ENCODE measurements at places on chromosomes 16 and 17.
A peak's percentile ranks its signal among the peaks of the same experiment; 100 is the strongest.

- DNase-seq, result no peak
These were observed 99.3 kb downstream of the NLK start for GRCh38 chr17:28141773-28142172.

DNA sequence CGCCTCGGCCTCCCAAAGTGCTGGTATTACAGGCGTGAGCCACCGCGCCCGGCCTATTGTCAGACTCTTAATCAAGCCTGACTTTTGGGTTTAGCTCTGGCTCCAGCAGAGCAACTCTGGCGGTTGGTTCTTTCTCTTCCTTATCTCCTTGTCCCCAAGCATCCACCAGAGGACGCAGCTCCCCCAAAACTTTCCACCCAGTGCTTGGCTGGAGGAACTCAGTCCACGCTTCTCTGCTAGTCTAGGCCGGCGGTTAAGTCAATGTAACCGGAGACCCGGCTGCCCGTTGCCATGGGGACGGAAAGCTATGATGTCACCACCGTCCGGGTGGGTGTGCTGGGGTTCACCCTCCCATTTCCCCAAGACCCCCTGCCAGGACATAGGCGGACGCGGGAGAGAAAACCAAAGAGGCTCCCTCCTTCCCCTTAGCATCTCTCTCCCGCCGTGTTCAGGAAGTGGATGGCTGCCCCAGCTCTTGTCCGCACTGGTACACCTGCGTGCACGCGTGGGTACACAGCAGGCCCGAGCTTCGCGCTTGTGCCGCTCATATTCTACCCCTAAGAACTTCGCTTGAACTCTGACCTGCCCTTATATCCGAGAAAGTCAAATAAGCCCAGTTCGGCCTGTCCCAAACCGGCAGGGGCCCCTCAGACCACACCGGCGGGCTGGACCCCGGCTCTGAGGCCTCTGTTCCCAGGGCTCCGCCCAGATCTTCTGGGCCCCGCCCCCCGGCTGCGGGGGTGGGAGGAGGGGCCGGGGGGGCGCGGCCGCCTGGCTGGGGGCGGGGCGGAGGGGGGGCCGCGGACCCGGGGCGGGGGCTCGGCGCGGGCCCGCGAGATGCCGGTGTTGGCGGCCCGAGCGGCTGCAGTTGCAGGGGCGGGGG lies at the start of gene RND2:
RND2 (plus strand) TSS at position 825 of the 883 bp plus-strand sequence. CDS start 117 bp downstream, outside the sequence.
- peak; percentile 90 for DNase-seq

GRCh38 chr16:66383551-66383950 lies 17.1 kb downstream of the CDH5 start:
- DNase-seq, result no peak

DNA sequence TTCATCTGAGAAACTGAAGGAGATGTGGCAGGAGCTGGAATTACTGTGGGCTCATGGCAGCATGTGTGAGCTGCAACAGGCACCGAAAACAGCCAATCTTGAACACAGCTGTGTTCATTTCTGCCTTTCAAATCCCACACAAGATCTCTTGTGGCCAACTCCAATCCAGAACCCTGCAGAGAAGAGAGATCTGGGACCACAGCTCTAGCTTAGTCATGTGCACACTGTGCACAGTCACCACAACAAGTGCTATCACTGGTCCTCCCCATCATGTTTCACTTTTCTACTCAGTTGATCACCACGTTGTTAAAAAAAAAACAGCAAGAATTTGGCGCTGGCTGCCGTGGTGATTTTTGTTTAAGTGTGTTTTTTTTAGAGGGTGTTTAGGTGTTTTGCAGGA lies 254.5 kb upstream of the ELAC2 start:
- DNase-seq, result no peak

GRCh38 chr17:27157898-27158297 lies 136.0 kb upstream of the WSB1 start:
- no peak for DNase-seq

DNA sequence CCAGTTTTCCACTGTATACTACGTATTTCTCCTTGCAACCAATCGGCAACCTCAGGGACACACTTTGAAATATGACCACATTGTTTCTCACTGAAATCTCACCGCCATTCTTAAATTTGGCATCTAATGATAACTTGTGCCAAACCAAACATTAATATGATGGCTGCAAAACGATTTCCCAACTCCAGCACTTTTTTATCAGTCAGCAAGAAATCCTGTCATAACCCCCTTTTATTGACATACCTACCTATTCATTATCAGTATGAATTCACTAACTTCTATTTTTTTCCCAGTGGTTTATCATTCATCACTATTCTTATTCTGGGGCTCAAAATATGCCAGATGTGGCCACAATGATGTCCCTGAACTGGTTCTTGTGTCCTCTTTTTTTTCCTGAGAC lies 15.8 kb downstream of the MBTD1 start:
- no peak for DNase-seq

GRCh38 chr16:85350973-85351372 lies 238.7 kb upstream of the CIBAR2 start:
- peak; percentile 97 for DNase-seq

DNA sequence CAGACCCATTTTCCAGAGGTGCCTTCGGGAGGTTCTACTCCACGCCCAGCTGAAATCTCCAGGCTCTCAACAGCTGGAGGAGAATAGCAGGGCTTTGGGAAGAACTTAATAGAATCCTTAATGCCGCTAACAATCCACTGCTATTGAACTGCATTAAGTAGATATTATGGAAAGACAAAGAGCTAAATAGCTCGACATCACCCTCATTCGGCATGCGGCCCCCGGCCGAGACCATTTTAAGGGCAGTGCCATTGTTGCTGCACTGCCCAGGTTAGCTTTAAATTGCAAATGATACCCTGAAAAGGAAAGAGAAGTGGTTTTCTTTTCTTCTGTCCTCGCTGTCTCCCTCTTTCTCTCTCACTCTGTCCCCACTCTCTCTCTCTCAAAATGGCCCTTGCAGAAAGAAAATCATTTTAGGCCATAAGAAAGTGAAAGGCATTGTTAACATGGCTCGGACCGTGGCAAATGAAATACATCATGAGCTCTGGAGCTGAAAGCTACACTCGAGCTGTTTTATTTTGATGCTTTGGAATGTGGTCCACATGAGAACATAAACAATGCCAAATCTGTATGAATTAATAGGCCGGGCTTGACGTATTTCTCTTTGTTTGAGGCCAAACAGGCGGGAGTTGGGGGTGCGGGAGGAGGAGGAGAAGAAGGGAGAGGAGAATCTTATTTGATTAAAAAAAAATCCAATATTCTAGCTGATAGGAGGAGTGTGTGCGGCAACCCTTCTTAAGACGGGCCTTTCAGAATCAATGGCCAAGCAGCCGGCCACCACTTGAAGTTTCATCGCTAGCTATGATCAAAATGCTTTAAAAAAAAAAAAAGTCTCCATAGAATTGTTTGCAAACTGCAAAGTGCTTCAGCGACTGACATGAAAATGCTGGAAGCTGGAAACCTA lies 298.8 kb upstream of the IRX3 start:
- DNase-seq, result no peak

DNA sequence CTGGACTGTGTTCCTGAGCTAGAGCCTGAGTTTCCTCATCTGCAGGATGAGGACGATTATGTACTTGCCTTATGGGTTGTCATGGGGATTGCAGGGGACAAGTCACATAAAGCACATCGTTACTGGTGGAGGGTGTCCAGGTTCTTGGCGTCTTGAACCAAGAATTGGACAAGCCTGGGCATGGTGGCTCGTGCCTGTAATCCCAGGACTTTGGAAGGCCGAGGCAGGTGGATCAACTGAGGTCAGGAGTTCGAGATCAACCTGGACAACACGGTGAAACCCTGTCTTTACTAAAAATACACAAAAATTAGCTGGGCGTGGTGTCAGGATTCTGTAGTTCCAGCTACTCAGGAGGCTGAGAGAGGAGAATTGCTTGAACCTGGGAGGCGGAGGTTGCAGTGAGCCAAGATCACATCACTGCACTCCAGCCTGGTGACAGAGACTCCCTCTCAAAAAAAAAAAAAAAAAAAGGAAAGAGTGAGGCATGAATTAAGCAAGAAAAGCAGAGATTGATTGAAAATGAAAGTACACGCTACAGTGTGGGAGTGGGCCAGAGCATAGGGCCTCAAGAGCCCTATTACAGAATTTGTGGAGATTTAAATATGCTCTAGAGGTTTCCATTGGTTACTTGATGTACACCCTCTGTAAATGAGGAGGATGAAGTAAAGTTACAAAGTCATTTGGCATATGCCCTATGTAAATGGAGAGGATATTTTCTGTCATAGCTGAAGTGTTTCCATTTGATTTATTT lies 30.7 kb downstream of the ADGRG5 start:
- DNase-seq, result no peak

- no peak for DNase-seq
These were observed 391.2 kb downstream of the MAF start for GRCh38 chr16:79209308-79209707.

- DNase-seq, result no peak
These were observed 467 bp upstream of the GDE1 start for GRCh38 chr16:19522397-19522732.

- no peak for DNase-seq
These were observed 42.5 kb downstream of the TMEM114 start for GRCh38 chr16:8547762-8548161.

GRCh38 chr16:10188236-10188635 lies 6.0 kb upstream of the GRIN2A start:
- no peak for DNase-seq

- no peak for DNase-seq
These were observed 7.2 kb downstream of the VPS4A start for GRCh38 chr16:69318177-69318910.

DNA sequence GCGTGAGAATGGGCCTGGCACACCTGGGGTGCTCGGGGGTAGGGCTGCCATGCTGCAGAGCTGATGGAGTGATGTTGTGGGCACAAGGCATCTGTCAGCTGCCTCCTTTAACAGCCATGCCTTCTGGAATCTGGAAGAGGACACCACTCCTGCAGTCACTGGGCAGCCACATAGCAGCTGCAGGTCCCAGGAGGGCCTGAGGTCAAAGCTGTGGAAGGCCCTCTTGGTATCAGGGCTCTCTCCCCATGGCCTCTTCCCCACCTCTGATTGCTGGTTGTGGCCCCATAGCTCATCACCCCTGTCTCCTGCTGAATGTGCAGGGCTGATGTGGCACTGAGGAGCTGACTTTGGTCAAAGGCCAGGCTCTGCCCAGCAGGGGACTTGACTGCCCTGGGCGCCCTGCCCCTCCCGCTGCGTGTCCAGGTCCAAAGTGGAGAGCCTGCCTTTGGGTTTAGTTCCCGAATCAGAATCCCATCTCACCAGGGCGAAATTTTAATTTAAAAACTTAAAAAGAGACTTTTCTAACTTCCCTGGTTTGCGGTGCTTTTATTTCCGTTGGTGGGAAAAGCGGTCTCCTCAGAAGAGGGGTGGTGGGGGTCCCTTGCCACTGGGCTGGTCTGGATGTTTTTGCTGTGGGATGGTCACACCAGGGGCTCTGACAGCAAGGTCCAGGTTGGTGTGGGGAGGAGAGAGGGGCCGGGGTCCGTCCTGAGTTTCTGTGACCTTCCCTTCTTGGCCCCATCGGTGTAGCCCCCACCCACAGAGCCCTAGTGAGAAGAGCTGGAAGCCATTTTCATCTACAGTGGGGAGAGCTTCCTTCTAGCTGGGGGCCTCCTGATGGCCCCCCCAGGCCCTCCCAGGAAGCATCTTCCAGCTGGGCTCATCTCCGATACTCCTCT lies 5.9 kb downstream of the UBALD2 start:
- no peak for DNase-seq

DNA sequence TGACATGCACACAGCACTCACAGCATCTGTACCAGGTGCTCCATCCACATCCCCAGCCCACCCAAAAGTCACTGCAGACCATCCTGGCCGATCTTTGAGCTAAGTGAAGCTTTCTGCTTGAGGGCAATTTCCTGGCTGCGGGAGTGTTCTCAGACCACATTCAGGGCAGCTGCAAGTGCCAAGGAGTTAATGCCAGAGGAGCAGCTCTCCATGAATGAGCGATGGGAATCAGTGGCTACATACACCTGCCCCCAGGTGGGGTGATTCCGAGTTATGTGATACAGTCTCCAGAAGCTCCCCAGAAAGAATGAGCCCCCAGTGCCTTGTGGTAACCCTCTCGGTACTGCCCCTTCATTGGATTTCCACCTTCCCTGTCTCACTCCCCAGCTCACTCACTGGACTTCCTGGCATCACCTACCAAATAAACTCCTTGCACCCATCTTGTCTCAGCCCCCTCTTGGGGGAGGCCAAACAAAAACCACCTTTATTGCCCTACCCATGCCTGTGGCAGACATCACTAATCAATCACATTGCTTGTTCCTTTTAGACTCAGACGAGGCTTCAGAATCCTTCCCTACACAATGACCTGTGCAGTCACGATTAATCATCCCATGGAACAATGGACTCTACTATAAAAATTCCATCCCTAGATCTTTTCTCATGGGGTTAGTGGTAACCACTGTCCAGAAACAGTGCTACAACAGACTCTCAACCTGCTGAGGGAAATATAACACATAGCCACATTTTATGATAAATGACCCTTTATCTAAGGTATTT lies 121.1 kb downstream of the IRX5 start:
- DNase-seq, result no peak

GRCh38 chr17:55168958-55169687 lies 95.6 kb upstream of the HLF start:
- no peak for DNase-seq

GRCh38 chr16:85898521-85899442 lies at the start of gene IRF8:
Gene IRF8, plus strand, starts transcription at chr16:85899162. Its CDS starts 3,854 bp downstream, at chr16:85903016.
- no peak for DNase-seq

- no peak for DNase-seq
These were observed 9.4 kb upstream of the RIPOR1 start for GRCh38 chr16:67519242-67519641.

GRCh38 chr16:75818491-75818890 lies 92.2 kb upstream of the CPHXL start:
- DNase-seq, result no peak

- DNase-seq, result peak; percentile 79
These were observed 8.0 kb downstream of the CDK5R1 start for GRCh38 chr17:32494621-32495358.

DNA sequence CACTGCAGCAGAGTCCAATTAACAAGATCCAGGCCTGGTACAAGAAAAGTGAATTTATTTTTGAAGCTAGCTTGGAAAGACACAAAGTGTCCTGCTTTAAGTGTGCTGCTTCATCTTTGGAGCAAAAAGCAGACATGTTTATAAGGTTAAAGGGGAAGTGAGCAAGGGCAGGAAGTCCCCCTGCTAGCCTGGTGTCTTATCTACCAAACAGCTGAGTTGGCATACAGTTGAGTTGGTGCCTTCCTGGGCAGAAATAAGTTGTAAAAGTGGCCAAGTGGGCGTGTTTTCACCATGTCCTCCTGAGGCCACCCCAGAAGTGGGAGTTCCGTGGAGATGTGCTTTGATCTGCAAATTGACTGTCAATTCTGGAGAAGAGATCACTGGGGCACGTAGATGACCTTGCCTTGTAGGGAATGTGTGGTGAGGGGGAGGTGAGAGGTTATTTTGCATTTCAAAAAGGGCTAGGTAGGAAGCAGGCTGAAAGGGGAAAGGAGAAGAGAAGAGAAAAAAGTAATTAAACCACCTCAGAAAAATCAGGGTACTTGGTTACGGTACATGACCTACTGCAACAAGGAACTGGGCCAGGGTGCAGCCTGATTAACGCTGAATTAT lies 38.3 kb upstream of the HSBP1 start:
- no peak for DNase-seq

Data from NCI-H1092 (cell line).